ENCODE measurements at places on chromosomes 4 and X.

GRCh38 chr4:77599378-77599777 lies 6.2 kb upstream of the CXCL13 start:
- DNase-seq, result peak; percentile 28

GRCh38 chr4:171031338-171031737 lies 781.9 kb upstream of the GALNTL6 start:
- no peak for DNase-seq

GRCh38 chr4:138816875-138817274 lies 198.7 kb upstream of the NOCT start:
- no peak for DNase-seq

GRCh38 chr4:13180701-13181100 lies 303.4 kb downstream of the RAB28 start:
- no peak for DNase-seq

DNA sequence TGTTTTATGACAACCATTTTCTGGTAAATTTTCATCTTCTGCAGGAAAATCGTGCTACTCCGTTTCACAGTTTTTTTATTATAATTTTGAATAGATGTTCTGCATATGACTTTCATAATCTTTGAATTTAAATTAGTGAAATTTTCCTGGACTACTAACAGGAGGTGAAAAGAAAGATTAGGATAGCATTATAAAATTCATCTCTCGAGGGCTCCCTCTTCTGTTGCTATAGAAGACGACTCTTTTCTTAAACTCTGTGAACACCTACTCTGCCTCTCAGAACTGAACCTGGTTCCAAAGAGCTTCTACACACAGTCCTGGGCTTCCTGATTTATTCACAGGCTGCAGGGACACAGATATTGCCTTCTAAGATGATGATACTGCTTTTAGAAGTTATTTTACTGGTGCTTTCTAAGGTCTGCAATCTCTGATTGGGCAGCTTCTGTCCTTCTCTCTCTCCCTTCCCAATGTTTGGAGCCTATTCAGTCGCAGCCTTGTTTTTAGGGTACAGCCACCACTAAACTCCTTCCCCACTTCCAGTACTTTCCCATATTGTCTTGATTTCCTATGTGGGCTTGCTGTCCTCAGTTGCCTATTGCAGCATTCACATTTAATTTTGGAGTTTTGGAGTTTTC lies 10.1 kb upstream of the SAP30 start:
- peak; percentile 31 for DNase-seq

GRCh38 chr4:107586371-107586770 lies 133.7 kb downstream of the PAPSS1 start:
- no peak for DNase-seq

DNA sequence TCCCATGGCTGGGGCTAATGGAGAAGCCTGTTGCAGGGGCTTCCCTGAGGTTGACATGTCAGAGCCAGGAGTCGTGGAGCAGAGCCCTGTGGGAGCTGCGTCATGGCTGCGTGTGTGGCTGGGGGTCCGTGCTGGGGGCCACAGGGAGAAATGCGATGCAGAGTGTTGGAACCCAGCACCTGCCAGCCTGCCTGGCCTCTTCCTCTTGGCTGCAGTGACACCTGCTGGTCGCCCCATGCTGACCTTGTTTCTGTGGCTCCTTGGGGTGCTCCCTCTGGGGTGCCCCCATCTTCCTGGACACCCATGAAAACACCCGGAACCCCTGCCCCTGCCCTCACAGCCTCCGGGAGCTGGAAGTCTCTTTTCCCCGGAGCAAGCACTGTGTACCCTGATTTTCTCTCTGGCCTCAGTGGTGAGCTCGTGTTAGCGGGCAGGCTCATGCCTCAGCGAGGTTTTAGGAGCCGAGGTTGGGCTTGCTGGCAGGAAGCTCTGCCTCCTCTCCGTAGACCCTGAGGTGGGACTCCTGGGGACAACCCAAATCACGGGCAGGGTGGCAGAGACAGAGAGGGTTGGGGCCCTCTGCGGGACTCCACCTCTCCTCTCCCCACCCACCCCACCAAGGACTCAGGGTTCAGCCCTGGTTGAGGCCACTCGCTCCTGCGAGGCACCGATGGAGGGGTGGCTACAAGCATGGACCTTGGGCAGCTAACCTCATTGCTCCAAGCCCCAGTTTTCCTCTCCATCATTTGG lies 103.7 kb downstream of the SORCS2 start:
- DNase-seq, result no peak

DNA sequence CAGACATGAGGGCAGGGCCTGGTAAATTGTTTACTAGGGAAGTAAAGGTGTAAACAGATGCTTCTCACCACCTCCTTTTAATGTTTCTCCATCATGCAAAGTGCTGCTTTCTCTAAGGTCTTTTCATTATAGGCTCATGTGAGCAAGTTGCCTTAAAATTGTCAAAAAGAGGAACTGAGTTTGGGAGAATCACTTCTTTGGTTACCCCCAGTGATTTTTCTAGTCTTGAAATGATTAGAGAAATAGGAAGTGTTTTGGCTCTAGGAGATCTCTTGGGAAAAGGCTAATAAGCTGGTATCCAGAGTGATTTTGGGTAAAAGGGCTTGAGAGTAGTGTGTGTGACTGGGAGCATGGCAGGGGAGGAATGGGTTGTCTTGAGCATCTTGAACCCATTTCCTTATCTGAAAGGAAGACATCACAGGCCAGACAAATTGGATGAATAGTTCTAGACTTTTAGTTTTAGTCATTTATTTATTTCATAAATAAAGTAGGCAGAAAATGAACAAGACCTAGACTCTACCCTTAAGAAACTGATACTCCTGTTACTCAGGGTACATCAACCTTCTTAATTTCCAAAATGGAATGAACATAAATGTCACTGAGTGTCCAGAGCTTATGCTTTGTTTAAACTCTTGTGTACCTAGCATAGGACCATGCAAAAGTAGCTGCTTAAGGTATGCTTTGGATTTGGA lies 14.2 kb downstream of the GRPR start:
- no peak for DNase-seq

GRCh38 chr4:186227221-186227620 lies at the start of gene KLKB1:
TSS of gene KLKB1 (plus strand) at chr4:186227507. CDS start at chr4:186228196, 689 bp downstream.
- peak; percentile 76 for DNase-seq

DNA sequence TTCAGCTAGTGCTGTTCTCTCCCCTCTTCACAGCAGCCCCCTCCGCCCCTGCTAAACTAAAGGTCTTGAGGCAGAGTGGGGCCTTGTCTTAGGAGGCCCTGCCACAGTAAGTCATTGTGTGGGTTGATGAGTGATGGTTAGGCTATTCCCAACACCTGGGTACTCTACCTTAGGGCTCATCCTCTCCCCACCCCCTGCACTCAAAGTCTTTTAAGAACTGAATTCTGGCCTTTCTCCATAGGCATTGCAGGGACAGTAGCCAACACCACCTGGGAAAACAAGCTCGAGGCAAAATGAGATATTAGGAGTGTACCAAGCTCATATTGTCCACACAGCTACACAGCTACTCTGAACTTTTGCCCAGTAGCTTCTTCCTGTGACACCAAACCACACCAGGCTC lies 42.5 kb downstream of the RAB40AL start:
- DNase-seq, result no peak

- no peak for DNase-seq
Measured at GRCh38 chr4:98851806-98852205, 77.1 kb downstream of the EIF4E start.

GRCh38 chrX:115957862-115958490 lies 212.6 kb upstream of the AGTR2 start:
- DNase-seq, result no peak

- DNase-seq, result no peak
Measured at GRCh38 chr4:6281436-6282313, 12.0 kb downstream of the WFS1 start.

DNA sequence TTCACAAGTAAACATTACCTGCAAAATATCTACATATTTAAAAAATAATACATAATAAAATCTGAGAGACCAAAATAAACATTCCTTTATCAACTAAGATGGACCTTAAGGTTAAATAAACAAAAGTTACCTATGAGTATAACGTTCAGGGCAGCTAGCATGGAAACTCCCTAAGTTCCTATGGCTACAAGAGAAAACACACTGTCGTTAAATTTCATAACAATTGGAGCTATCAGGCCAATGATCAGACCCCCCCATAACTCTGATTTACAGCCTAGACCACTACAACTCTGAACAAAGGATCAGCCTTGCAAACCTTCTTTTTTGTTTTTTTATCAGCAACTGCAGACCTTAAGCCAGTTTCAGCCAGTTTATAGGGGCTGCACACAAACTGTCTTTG lies 1418.4 kb downstream of the PCDH18 start:
- DNase-seq, result peak; percentile 9

DNA sequence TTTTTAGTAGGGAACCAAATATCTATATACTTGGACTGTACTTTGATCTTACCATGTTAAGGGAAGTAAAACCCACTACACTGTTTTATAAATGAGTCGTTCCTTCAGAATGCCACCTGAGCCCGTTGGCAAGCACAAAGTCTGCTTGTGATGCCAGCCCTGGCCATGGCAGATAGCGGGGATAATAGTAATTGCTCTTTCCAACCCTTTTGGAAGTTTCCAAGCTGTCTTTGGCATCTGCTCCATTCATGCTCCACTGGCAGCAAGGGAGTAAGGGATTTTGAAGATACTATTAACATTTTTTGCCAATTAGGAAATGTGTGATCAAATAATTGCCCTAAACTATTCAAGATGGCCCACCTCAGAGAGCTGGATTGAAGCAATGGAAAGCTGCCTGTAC lies 689.2 kb upstream of the SLIT2 start:
- no peak for DNase-seq

DNA sequence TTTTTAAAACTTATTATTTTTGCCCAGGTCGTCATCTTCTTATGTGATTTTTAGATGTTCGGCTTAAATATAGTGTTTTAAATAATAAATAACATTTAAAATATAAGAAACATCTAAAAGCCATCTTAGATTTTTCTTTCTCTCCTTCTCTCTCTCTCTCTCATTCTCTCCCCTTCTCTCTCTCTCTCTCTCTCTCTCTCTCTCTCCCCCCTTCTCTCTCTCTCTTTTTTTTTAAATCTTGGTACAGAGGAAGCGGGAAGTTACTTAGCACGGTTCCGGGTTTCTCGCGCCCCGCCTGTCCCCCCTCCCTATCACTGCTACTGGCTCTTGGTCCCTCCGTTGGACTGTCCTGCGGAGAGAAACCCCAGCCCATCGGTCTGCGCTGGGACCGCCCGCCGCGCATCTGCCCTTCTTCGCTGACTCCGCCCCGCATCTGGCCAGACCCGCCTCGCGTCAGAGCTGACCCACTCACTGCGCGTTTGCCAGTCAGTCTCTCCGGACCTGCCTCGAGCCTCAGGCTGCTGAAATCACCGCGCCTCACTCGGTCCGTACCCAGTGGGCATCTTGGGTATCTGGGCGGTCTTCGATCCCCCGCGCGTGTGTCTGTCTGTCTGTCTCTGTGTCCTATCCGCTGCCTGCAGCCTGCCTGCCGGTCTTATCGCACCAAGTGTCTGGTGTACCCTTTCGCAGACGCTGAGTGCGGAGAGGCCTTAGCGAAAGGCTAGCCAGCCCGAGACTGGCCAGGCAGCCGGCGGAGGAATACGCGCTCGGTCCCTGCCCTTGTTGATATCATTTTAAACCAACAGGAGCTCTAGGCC lies at the start of gene PABPC5:
PABPC5 (plus strand) TSS at position 489 of the 818 bp plus-strand sequence. CDS start 739 bp downstream, outside the sequence.
- DNase-seq, result peak; percentile 91

DNA sequence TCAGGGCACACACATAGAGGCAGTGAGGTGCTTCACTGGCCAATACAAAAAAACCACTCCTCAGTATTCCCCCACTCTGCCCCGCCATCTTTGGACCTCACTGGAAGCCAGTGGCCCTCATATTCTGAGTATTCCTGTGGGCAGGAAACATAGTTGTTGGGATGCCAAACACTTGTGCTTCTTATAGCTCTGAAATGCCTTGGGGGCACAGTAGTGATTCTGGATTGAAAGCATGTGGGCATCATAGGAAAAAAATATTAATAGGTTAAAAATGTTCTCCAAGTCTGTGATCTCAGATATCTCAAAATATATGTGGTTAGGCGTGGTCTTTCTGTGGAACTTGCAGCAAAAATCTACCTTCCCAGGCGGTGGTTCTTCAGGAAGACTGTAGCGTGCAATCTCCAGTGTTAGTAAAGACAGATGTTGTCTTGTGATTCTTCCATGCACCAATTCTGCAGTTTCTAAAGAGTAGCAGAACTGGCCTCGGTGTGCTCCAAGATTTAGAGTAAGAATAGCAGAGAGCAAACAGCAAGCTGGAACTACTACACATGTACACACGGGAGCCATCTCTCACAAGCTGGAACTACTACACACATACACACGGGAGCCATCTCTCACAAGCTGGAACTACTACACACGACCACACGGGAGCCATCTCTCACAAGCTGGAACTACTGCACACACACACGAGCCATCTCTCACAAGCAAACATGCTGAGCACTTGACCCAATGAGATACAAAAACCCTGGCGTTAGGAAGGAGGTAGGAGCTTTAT lies 8.0 kb upstream of the TENM3 start:
- no peak for DNase-seq

DNA sequence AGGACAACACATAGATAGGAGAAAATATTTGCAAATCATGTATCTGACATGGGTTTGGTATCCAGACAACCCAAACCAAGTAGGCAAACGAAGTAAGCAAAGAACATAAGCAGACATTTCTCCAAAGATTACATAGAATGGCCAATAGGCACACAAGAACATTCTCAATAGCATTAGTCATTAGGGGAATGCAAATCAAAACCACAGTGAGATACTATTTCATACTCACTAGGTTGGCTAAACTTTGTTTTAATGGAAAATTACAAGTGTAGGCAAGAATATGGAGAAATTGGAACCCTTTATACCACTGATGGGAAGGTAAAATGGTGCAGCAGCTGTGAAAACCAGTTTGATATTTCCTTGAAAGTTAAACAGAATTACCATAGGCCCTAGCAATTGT lies 74.7 kb downstream of the CHRNA9 start:
- no peak for DNase-seq

DNA sequence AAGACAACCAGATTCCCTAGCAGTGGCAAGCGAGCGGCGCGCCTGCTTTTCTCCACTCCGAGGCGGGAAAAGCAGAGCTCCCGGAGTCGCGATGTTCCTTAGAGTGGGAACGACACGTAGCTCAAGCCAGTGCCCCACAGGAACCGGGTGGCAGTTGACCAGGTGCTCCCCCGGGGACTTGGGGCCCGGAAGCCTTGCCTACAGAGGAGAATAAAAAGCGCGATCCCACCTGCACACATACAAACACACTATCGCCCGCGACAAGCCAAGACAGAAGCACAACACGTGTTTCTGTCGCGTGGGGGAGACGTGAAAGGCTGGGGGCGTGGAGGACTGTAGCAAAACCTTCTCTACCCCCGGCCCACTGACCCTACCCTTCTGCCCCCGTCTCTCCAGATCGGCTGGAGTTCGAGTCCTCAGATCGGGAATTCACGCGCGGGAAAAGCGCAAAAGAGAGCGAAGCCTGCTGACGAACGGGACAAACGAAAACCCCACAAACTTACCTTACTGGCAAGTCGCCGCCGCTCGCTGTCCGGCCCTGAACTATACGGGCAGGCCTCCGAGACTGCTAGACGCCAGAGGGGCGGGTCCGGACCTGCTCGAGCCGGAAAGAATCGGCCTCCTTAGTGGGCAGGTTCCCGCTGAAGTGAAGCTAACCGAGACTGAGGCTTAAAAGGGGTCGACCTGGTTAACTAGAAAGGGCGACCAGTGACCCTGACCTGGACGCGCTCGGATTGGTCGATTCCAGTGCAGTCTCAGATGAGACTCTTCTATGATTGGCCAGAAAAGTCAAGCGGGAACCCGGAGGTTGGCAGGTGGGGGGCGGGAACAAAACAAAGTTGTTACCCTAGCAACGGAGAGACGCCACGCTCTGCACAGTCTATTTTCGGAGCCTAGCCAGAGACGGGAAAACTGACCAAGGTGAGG lies at the start of the genes DNAAF6 and NUP62CL:
DNAAF6 (plus strand) TSS at position 842 of the 927 bp plus-strand sequence. CDS start 6,265 bp downstream, outside the sequence.
NUP62CL (minus strand) TSS at position 664 of the 927 bp plus-strand sequence. CDS start 31,287 bp downstream, outside the sequence.
- DNase-seq, result peak; percentile 61

- no peak for DNase-seq
Measured at GRCh38 chr4:134320048-134320447, 118.5 kb upstream of the PABPC4L start.

GRCh38 chr4:79267671-79268070 lies 58.2 kb downstream of the NAA11 start:
- DNase-seq, result no peak

Measured in stomach (tissue), 19 donors.